ENCODE measurements at places on chromosomes 13 and 19. TPM values are rescaled to one million over a fixed set of nuclear protein-coding genes. Genes with fewer than 3 reads are reported as not detected.

Gene CLC
- total RNA-seq: not detected

Gene POGLUT2
- 40.6 TPM for total RNA-seq

Gene KASH5
- total RNA-seq: not detected

Gene KLK4
- not detected for total RNA-seq

Gene CEACAM19
- 1.4 TPM for total RNA-seq

Gene FGF22
- 0.26 TPM for total RNA-seq

Gene TRPC4
- total RNA-seq: 1.2 TPM

Gene MEDAG
- 210 TPM for total RNA-seq

Gene PDE4C
- 6.2 TPM for total RNA-seq

Gene PGPEP1
- 32.4 TPM for total RNA-seq

Gene PIN1
- total RNA-seq: 110 TPM

Gene SIGLEC12
- total RNA-seq: not detected

Gene DAPK3
- 68.3 TPM for total RNA-seq

Gene PRX
- total RNA-seq: 7.3 TPM

Gene ZNF547
- 2.1 TPM for total RNA-seq

Gene KL
- not detected for total RNA-seq

Gene SYCN
- total RNA-seq: not detected

Gene NLRP7
- not detected for total RNA-seq

Gene CKM
- 0.35 TPM for total RNA-seq

Gene ZNF345
- total RNA-seq: 4.7 TPM

Gene KBTBD6
- 6.2 TPM for total RNA-seq

Gene MBD3L3
- not detected for total RNA-seq

Gene TMPRSS9
- total RNA-seq: not detected

Gene MZT1
- 4.4 TPM for total RNA-seq

Gene CXCL17
- not detected for total RNA-seq

Gene SHISA2
- 1.1 TPM for total RNA-seq

Gene CLDN10
- total RNA-seq: not detected

Gene PROZ
- total RNA-seq: not detected

Gene CACNG7
- total RNA-seq: 3.7 TPM

Gene HIF3A
- total RNA-seq: 37.2 TPM

Gene CDX2
- not detected for total RNA-seq

Gene KCNN4
- not detected for total RNA-seq

Gene LGALS7
- total RNA-seq: not detected

Gene ZNF628
- total RNA-seq: 1.9 TPM

Gene SLC7A9
- total RNA-seq: not detected

Gene NLRP5
- total RNA-seq: not detected

Gene SACS
- total RNA-seq: 11.7 TPM

Gene PPP1R12C
- total RNA-seq: 98.8 TPM

Gene SLITRK6
- 2.9 TPM for total RNA-seq

Gene TEKTIP1
- total RNA-seq: not detected

Gene ZNF682
- 3.4 TPM for total RNA-seq

Gene LPAR2
- 0.93 TPM for total RNA-seq

Gene ZNF836
- total RNA-seq: 10.3 TPM
